ENCODE measurements at places on chromosomes 1 and 21. TPM values are rescaled to one million over a fixed set of nuclear protein-coding genes. Genes with fewer than 3 reads are reported as not detected.
A peak's percentile ranks its signal among the peaks of the same experiment; 100 is the strongest.

Gene AQP10
- polyA plus RNA-seq, result not detected

DNA sequence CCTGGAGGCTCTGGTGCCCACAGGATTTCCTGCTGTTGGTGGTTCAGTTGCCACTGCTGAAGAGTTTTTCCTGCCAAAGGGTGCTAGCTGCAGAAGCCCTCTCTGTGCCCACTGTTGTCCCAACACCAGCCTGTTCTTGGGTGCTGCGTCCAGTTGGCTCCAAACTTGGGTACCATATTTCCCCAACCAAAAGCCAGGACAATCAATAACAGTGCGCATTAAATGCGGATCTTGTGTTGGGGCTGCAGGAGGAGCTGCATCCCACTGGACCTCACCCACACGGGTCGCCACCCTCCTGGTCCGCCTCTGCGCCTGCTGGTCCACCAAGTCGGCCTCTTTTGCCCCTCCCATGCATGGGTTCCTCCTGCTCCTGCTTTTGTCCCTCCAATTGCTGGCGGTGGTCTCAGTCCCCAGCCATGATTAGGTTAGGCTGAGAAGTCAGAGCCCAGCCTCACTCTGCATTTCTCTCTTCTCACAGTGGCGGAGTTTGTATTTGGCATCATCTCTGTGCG, 9.8 kb downstream of the ABCG1 start:
- no peak for DNase-seq

DNA sequence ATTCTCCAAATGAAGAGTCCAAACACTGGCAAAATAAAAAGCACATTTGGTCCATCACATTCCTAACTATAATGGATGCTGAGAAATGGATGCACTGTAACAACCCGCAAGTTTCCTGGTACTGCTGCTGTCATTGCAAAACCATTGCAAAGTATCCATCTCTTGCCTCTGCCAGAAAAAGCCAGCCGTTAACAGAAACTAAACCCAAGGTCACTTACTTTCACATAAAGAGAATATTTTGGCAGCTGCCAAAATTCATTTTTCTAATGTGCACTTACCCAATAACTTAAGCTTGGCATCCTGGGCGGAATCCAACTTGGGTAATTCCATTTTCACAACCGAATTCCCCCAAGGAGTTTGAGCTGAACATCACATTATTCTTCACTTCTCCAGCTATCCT, 77.0 kb upstream of the LRRC8D start:
- DNase-seq, result no peak

DNA sequence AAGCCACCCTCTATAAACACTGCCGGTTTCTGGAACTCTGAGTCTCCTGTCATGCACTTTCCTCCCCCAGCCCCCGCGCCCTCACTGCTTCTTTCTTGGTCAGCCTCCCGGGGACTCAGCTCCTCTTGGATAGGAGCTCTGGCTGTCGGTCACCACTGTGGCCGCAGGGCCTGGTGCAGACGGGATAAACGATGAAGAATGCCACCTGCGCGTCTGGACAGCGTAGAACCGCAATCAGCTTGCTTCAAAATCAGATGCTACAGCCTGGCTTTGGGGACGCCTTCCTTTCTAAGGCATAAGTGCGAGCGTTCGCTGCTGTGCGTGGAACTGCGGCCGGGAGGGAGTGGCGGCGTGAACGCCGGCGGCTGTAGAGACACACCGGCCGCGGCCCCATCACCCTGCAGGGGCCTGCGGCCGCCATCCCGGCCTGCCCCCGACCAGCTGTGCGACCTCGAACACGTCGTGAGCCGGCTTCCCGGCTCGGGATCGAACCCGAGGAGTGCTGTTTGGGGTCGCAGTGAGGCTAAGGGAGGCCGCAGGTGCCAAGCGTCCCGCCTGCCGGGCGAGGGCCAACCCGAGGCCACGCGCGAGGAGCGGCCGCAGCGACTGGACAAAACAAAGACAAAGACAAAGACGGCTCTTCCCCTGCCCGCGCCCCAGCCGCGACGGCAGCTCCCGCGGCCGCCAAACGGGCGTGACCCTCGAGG, 688 bp downstream of the PTTG1IP start:
- DNase-seq, result peak; percentile 46

All from IMR-90 (cell line).